ENCODE measurements at places on chromosomes 7 and 10. TPM values are rescaled to one million over a fixed set of nuclear protein-coding genes. Genes with fewer than 3 reads are reported as not detected.

The NSUN6 gene
- total RNA-seq, result 4.5 TPM

The SEMA3E gene
- 0.88 TPM for total RNA-seq

The PPP1R17 gene
- total RNA-seq, result not detected

The CPA4 gene
- total RNA-seq, result 3.1 TPM

The CPA2 gene
- total RNA-seq, result not detected

Data from epithelial cell of alveolus of lung (primary cell).